ENCODE measurements at places on chromosomes 11 and 22. TPM values are rescaled to one million over a fixed set of nuclear protein-coding genes. Genes with fewer than 3 reads are reported as not detected.

F2 gene
- total RNA-seq: 3.1 TPM

MUC2 gene
- total RNA-seq: 0.04 TPM

GRIA4 gene
- total RNA-seq: not detected

OR6T1 gene
- not detected for total RNA-seq

LINC01488 gene
- total RNA-seq: not detected

EXPH5 gene
- 0.05 TPM for total RNA-seq

TBX1 gene
- 3.8 TPM for total RNA-seq

PKNOX2 gene
- 0.02 TPM for total RNA-seq

CASP1 gene
- 0.17 TPM for total RNA-seq

TTC36 gene
- total RNA-seq: not detected

OSM gene
- not detected for total RNA-seq

MCAT gene
- total RNA-seq: 24.8 TPM

FGF4 gene
- total RNA-seq: not detected

CLDN5 gene
- not detected for total RNA-seq

KDM4E gene
- total RNA-seq: not detected

TMEM223 gene
- 19.7 TPM for total RNA-seq

CCDC89 gene
- not detected for total RNA-seq

PHF21B gene
- 0.81 TPM for total RNA-seq

GAL3ST3 gene
- not detected for total RNA-seq

APOL6 gene
- total RNA-seq: 1.7 TPM

CHRM4 gene
- 0.50 TPM for total RNA-seq

LGR4 gene
- 36.4 TPM for total RNA-seq

APOBEC3H gene
- 0.34 TPM for total RNA-seq

RFPL2 gene
- total RNA-seq: 0.11 TPM

PRDX5 gene
- total RNA-seq: 477 TPM

HBD gene
- total RNA-seq: not detected

SLC6A5 gene
- not detected for total RNA-seq

MUC6 gene
- total RNA-seq: not detected

BTBD18 gene
- total RNA-seq: not detected

INS gene
- total RNA-seq: not detected

KRTAP5-8 gene
- not detected for total RNA-seq

CWF19L2 gene
- total RNA-seq: 4.3 TPM

CENATAC gene
- 10.6 TPM for total RNA-seq

MUC5B gene
- 1.6 TPM for total RNA-seq

EPS8L2 gene
- 75.7 TPM for total RNA-seq

C11orf91 gene
- 1.2 TPM for total RNA-seq

TEAD1 gene
- total RNA-seq: 77.5 TPM

CDC42BPG gene
- total RNA-seq: 1.7 TPM

GALNT18 gene
- total RNA-seq: 31.9 TPM

MB gene
- 8.7 TPM for total RNA-seq

LMO2 gene
- total RNA-seq: 0.37 TPM

OR5B17 gene
- total RNA-seq: not detected

DPP3 gene
- total RNA-seq: 51.8 TPM

PGA5 gene
- total RNA-seq: not detected

A4GALT gene
- total RNA-seq: 27.5 TPM

FOSL1 gene
- total RNA-seq: 107 TPM

RCN1 gene
- 173 TPM for total RNA-seq

CAT gene
- total RNA-seq: 35.4 TPM

MMP8 gene
- not detected for total RNA-seq

OR8D4 gene
- total RNA-seq: not detected

HSCB gene
- 12.2 TPM for total RNA-seq

AMOTL1 gene
- total RNA-seq: 7.4 TPM

MYRF gene
- total RNA-seq: 19.2 TPM

MUC5AC gene
- total RNA-seq: 0.95 TPM

Measured in A549 treated with AZD2906 at 1 μM for 4 hours (cell line).